Peyer's patch (tissue), 4 donors: ENCODE measurements at places on chromosomes 3 and 15. TPM values are rescaled to one million over a fixed set of nuclear protein-coding genes. Genes with fewer than 3 reads are reported as not detected.
A peak's percentile ranks its signal among the peaks of the same experiment; 100 is the strongest.

DNA sequence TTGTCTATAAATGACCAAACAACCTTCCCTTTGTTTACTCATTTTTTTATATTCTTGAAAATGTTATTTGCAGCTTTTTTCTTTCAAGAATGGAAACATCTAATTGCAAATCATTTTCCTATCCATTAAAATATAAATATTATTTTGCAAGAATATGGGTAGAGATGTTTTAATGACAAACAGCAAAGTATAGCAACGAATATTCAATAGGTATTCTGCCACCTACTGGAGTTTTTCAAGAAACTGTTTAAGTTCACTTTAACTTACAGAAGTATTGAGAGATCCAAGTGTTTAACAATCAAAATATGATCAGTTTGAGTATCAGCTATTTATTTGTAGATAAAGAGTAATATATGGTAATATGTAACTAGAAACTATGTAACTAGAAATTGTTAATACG lies 6.9 kb upstream of the EOGT start:
- no peak for DNase-seq

DNA sequence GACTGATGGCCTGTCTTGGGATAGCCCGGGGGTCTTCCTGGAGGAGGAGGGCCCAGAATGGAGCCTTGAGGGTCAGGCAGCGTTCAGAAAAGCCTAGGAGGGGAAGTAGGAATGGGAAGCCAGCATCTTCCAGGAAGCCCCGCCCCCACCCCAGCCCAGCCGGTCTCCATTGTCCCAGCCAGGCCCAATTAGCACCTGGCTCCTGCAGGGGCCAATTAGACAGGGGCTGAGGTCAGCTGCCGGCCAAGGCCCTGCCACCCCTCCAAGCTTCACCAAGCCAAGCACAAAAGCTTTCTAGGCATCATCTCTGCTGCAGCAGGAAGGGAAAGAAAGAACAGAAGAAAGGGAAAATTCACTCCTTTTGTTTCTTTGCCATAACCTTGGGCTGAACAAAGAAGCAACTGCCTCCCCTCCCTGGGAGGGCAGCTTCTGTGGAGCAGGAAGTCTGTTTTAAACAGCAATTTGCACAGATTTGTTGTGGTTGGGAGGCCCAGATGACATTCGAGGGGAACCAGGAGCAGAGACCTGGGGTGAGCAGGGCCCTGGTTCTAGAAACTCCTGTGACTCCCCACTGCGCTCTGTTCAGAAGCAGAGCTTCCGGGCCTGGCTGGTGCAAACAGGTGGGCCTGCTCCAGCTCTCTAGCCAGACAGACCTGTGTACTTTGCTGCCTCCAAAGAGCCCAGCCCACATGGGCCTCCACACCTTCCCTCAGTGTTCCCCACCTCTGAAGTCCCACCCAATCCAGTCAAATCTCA lies 47.7 kb downstream of the CYP11A1 start:
- DNase-seq = no peak

DNA sequence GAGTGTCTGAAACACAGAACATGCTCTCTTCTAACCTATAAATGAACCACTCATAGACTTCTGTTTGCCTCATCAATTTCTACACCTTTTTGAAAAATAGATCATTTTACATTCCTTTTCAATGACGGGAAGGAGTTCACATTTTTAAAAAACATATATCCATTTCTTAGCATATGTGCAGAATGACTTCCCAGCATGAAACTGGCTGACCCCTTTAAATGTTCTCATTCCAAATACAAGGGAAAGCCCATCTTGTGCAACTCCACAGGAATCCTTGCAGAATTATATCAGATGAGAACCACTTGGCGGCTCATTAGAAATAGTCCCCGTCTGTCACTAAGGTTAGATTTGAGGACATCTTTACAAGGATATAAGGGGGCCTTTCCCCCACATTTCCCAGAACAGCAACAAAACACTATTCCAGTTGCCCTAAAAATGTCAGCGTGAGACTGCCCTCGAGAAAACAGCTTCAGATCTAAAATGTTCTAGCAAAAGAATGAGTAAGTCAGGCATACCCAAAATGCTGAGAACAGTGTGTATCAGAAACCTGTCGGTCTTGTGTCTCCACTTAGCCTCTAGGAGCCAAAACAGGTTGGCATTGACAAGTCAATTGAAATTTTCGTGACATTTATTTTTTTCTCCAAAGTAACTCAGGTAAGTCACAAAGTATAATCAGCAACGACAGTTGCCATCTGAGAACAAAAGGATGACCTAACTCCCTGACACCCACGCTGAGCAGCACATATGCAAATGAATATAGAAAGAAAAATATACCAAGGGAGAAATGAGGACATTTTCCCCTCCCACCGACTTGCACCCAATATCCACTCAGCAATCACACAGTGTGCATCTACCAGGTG lies 63.1 kb downstream of the FOXP1 start:
- DNase-seq = no peak

- no peak for DNase-seq
Measured at GRCh38 chr15:47586653-47587224, 130.6 kb upstream of the SEMA6D start.

DNA sequence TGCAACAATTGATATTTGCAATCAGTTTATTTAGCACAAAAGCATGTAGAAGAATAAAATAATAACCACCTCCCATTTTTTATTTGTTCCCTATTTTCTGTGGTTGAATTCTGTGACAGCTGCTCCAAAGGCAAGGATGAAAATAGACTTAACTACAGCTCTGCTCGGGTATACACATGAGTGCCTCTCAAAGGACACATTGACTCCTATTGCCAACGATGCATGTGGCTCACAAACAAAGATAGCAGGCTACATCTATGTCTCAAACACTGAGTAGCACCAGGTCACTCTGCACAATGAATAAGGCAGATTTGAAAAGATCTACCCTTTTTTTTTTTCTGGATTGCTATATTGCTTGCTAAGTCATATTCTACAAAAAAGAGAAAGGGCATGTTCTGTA lies 612.9 kb downstream of the ROBO1 start:
- DNase-seq = no peak

DNA sequence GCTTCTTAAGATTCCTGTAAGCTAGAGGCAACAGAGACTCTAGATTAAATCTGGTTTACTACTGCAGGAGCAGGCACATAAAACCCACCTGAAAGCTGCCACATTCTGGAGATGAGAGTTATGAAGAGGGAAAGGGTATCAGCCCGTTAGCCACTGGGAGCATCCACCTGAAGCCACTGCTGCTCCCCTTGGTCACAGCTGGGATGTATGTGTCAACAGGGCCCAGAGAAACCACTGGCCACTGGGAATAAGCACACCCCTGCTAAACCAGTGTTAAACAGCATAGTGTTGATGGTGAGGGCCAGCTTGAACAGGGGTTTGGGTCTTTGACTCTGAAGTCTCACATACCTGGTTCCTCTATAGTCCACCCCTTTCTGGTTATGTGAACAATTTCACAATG lies 10.9 kb downstream of the SLCO2A1 start:
- no peak for DNase-seq

- DNase-seq = peak; percentile 73
Measured at GRCh38 chr3:171459137-171459941, 866 bp downstream of the TNIK start.

DNA sequence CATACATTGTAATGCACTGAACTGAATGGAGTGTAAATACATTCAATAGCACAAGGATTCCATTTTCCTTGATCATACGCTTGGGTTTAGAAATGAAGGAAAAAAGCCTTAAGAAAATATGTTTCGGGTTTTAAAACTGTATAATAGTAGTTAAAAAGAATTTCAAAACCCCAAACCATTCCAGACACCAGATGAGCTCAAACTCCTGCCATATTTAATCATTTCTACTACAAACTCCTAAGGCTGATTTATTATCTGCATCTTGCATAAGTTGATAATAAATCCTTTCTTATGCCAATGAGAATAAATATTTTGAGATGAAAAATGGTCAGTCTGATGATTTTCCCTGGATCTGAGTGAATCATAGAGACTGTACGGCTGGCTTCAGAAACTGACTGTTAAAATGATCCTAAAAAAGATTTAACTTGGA lies 51.0 kb downstream of the NR1D2 start:
- no peak for DNase-seq

DNA sequence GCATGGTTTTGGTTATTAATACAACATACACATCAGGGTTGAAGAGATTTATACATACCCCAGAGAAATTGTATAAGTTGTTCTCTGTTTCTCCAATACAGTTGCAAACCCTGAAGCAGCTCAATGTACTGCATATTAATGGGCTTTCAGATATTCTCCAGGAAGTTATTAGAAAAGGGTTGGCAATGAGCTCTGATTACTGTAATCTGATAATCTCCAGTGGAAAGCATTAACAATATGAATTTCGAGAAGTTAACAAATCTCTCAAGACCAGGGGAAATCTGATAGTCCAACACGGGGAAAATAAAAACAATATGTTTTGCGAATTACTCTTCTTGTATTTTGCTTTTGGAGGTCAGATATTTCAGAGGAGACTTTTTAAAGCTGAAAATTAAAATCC lies 950.1 kb downstream of the TBL1XR1 start:
- DNase-seq = no peak

DNA sequence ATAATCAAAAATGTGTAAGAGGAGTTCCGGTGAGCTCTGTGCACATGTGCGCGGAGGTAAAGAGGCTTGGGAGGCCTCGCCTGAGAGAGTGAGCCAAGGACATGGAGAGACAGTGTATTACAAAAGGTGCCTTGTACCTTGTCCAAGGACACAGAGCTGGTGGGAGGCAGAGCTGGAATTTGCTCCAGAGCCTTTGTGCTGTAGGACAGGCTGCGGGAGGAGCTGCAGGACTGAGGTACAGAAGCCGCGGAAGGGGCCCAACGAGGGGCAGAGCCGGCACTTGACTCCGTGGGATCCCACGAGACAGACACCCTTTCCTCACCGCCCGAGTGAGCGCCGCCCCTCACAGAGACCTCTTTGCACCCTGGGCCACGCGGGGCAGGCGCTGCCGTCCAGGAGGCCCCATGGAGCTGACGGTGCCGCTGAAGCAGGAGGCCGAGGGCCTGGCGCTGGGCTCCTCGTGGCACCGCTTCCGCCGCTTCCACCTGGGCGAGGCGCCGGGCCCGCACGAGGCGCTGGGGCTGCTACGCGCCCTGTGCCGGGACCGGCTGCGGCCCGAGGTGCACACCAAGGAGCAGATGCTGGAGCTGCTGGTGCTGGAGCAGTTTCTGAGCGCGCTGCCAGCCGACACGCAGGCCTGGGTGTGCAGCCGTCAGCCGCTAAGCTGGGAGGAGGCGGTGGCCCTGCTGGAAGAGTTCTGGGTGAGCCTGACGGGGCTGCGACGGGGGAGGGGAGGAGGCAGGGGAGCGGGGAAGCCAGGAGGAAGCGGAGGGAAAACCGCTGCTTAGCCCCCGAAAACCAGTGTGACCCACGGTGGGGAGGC lies 68.7 kb downstream of the SLTM start:
- DNase-seq = peak; percentile 53

DNA sequence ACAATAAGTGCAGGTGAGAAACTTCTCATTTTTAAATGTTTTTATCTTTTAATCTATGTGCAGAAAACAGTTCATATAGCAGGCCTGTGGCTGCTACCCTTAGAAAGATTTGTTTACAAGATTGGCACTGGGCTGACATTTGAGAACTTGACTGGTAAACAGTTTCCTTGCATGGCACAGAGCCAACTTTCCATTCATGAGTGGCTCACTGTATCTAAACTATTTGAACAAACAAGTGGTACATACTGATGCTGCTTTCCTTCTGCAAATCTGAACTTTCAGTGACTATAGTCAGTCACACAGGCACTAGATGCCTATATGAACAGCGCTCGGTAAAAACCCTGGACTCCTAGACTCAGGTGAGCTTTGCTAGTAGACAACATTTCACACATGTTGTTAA lies 6.3 kb upstream of the GTPBP8 start:
- DNase-seq = peak; percentile 58

DNA sequence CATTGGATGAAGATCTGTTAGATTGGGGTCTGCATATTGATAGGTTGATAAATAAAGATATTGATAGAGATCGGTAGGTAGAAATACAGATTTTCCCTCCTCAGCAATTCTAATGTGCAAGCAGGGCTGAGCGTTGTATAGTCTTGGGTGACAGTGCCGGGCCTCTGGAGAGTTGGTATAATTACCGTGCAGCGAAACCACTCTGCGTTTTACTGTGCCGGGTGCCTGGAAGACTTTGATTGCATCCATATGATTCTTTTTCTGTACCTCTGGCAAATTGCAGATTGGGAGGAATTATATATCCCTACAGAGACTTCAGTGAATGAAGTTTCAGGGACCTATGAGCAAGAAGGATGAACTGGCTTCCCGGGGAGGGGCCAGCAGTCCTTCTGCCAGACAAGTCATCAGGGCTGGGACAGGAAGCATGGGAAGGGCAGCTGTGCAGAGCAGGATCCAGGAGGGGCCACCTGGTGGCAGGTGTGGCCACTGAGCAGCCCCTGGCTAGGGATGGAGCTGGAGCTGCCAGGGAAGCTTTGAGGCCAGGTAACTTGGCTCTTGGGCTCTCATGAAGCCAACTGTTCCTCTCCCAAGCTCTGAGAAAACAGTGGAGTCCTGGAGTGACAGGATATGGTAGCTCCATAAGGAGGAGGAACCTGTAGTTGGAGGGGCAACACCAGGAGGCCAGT lies 132.5 kb downstream of the APBA2 start:
- no peak for DNase-seq

DNA sequence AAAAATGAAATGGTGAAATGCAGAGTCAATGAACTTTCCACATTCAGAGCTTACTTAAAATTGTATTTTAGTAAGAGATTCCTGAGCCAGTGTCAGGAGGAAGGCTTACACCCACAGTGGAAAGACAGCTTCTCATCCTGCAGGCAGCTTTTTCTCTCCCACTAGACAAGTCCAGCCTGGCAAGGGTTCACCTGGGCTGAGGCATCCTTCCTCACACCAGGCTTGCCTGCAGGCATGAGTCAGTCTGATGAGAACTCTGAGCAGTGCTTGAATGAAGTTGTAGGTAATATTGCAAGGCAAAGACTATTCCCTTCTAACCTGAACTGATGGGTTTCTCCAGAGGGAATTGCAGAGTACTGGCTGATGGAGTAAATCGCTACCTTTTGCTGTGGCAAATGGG lies 3.1 kb downstream of the CCR4 start:
- DNase-seq = no peak

The DCUN1D1 gene
- 27.2 TPM for total RNA-seq

GRCh38 chr3:61564395-61565059 lies 3.2 kb downstream of the PTPRG start:
- DNase-seq = peak; percentile 83

The HCLS1 gene
- total RNA-seq = 20.7 TPM

DNA sequence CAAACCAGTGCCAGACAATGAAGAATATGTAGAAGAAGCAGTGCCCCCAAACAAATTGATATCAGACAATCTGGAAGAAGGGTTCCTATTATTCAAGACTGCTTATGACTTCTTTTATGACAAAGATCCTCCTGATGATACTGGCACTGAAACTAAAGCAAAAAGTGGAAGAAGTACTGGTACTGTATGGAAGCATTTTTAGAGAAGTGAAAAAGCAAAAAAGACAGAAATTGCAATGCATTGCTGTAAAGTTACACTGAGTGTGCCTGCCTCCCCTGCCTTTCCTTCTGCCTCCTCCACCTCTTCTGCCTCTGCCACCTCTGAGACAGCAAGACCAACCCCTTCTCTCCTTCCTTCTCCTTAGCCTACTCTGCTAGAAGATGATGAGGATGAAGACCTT lies 167.6 kb downstream of the PLCL2 start:
- no peak for DNase-seq
